ENCODE measurements at places on chromosomes 5 and 9.

DNA sequence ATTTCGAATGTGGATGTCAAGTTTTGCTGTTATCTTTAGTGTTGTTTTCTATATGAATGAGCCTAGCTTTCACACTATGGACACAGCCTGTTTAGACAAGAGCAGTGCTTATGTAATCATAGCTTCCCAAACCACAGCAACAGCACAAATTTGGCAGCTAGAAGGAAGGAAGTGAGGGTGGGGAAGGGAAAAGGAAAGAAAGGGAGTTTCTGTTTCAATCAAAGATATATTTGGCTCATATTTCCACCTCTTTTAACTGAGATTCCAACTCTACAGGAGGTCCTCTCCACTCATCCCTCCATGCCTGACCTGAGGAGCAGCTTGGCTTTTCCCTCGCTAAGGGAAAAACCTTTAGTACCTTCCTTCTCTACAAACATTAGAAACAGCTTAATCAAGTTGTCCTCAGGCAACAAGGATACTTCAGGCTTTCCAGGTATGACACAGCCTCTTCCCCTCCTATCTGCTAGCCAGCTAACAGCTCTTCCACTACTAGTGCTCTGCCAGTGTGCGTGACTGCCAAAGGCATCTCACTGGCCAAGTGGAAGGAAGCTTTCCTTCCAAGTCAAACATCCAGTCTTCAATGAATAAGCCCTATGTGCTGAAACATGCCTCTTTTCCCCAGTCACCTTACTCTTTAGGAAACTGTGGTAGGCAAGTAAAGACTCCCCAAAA lies 268.6 kb upstream of the PTGER4 start:
- no peak for DNase-seq

DNA sequence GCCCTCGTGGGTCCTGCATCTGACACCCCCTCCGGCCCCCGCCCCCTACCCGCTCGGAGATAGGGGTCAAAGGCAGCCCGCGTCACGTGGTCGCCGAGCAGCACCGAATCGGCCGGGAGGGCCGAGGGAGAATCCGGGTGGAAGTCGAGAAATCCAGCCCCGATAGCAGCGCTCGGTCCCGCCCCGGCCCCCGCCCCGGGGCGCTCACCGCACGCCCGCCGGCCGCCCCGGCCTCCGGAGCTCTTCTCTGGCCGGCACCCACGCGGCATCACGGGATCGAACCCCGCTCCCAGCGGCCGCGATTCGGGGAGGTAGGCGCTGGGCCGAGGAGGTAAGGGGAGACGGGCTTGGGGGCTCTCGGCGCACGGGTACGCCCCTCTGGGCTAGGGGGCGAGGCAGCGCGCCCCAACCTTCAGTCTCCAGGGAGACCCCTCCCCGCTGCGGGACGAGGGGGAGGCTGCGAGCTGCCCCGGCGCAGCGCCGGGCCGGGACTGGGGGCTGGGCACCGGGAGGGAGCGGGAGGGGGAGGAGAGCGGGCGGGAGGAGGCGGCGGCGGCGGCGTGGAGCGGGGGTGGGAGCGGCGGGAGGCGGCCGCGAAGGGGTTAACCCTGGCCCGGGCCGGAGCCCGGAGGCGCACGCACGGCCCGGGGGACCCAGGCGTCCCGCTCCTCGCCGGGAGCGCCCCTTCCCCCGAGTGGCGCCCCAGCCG lies 22.1 kb upstream of the NDST1 start:
- no peak for DNase-seq

GRCh38 chr5:55994495-55994997 lies at the start of gene IL6ST:
TSS of gene IL6ST (minus strand) at chr5:55994963. CDS start at chr5:55976278, 18,685 bp downstream.
- peak; percentile 42 for DNase-seq

DNA sequence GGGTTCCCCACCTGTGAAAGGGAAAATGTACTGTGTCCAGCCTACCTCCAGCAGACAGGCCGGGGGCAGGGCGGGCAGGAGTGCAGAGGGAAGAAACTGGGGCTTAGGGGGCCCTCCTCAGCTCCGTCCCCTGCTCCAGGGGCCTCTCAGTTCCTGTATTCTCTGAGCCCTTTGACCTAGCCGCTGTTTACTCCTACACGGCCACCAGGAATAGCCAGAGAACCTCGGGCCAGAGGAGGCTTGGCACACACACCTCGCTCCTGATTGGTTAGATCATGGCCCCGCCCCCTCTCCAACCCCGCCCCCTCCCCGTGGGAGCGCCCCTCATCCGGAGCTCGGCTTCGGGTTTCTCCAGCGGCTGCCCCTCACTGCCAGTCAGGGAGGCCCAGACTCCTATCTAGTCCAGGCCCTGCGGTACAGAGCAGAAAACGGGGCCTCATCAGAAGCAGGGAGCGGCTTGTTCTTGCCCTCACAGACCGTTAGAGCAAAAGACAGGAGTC lies 2.2 kb downstream of the ST6GALNAC6 start:
- no peak for DNase-seq

GRCh38 chr5:3024126-3024525 lies 272.6 kb upstream of the IRX2 start:
- no peak for DNase-seq

GRCh38 chr9:81022177-81022576 lies 667.2 kb downstream of the TLE1 start:
- no peak for DNase-seq

DNA sequence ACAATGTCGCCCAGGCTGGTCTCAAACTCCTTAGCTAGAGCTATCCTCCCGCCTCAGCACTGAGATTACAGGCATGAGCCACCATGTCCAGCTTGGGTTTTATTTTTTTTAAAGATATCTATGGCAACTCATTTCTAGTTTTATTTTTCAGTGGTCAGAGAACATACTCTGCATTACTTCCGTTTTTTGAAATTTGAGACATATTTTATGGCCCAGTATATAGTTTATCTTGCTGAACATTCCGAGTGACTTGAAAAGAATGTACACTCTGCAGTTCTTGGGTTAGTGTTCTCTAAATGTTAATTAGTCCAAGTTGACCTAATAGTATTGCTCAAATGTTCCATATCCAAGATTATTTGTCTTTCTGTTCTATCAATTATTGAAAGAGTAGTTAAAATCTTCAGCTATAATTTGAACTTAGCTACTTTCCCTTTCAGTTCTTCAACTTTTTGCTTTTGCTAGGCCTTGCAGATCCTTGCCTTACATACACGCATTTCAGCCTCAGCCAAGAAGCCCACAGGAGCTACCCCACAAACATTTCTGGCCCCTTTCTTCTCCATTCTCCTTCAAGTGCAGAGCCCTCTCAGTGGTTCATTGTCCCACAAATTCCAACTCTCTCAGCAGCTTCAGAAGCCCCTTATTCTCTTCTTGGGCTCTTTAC lies 22.3 kb upstream of the SNAPC3 start:
- no peak for DNase-seq

- DNase-seq: no peak
These were observed 406.0 kb upstream of the GRIA1 start for GRCh38 chr5:153084511-153084910.

DNA sequence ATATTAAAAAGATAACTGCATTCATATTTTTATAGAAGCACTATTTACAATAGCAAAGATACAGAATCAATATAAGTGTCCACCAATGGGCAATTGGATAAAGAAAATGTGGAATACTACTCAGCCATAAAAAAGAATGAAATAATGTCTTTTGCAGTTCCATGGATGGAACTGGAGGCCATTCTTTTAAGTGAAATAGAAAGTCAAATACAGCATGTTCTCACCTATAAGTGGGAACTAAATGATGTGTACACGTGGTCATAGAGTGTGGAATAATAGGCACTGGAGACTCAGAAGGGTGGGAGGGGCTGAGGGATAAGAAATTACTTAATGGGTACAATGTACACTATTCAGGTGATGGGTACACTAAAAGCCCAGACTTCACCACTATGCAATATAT lies 53.2 kb downstream of the DENND1A start:
- no peak for DNase-seq

- no peak for DNase-seq
These were observed 231.4 kb upstream of the TUT7 start for GRCh38 chr9:86585422-86586143.

GRCh38 chr9:89448381-89448780 lies 49.5 kb downstream of the SEMA4D start:
- DNase-seq: no peak

GRCh38 chr9:78029551-78030295 lies 1.9 kb downstream of the GNAQ start:
- DNase-seq: no peak
